WTC11 (cell line): ENCODE measurements at places on chromosomes 2 and 18.

DNA sequence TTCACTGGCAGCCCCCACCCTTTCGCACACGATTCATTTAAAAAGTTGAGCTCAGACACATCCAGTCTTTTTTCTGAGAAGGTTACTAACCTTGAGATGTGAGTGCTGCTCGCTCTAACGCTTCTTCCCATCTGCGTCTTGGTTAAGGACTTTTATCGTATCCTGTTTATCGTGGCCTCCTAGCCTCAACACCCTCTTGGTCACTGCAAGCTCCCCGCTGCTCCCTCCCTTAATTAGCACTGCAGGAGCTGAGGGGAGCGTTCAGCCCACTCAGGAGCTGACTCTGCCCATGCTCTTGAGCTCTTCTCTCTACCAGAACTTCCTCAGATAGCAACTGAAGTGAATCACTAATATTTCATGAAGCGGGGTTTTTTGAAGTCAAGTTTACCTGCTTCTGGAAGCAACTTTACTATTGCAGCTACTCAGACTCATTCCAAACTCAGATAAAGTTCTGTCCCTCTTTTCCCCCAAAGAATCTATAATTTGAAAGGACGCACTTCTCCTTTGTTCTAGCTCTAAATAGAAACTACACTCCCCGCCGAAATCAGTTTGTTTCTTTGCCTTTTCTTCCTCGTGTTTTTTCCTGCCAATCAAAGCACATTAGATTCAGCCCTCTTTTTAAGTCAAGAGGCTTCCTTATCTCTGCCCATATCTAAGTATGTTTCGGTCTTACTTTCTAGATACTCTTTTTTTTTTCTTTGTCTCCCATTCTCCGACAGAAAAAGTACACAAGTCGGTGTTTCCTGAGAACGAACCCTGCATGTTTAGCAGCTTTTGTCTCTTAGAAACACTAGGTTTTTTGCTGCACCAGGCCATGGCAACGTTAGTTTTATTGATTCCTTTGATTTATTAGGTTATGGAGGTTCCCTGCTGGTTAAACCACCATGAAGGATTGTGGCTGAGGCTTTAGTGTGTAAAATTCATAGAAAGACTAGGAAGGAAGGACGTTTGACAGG, 9.3 kb upstream of the CD226 start:
- DNase-seq = no peak

DNA sequence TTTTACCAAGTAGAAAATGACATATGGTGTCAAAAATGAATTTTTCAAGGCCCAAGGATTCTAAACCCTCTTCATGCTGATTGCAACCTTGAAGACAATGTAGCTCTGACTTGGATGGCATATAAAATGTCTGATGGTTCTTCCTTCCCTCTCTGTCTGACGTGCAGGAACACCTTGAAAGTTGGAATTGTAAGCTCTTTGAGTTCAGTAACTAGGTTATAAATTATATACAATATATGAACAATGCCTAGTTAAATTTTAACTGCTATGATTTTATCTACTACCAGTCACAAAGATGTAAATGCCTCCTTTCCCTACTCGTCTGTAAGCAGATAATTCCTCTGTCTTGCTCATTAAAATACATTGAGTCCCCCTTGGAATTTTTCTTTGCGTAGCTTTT, 89.5 kb upstream of the TMEM17 start:
- DNase-seq = no peak

DNA sequence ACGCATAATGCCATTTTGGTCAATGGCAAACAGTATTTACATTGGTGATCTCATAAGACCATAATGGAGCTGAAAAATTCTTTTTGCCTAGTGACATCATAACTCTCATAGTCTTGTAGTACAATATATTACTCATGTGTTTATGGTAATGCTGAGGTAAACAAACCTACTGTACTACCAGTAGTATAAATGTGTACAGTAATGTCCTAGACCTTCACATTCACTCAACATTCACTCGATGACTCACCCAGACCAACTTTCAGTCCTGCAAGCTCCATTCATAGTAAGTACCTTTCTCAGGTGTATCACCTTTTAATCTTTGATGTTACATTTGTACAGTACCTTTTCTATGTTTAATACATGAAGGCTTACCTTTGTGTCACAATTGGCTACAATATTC, 558.2 kb upstream of the PIK3C3 start:
- no peak for DNase-seq

- no peak for DNase-seq
Observed at GRCh38 chr2:2588777-2589176, 257.7 kb upstream of the MYT1L start.

GRCh38 chr18:36769611-36770314, 59.0 kb downstream of the TPGS2 start:
- DNase-seq = peak; percentile 77

DNA sequence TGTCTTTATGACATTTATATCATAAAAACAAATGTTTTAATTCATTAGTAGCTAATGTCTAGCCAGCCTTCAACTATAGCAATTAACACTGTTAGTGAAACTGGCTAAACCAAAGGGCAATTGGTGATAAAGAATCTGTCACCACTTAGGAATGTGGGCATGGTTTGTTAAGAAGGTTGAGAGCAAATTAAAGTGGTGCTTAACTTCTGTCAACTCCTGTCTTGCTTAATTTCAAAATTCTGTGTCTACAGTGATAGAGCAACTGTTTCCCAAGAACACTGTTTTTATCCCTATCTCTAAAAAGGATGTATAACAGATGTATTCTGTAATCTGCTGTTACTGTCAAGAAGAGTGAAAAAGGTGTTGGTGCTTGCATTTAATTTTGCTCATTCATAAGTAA, 36.5 kb downstream of the CFAP36 start:
- no peak for DNase-seq

DNA sequence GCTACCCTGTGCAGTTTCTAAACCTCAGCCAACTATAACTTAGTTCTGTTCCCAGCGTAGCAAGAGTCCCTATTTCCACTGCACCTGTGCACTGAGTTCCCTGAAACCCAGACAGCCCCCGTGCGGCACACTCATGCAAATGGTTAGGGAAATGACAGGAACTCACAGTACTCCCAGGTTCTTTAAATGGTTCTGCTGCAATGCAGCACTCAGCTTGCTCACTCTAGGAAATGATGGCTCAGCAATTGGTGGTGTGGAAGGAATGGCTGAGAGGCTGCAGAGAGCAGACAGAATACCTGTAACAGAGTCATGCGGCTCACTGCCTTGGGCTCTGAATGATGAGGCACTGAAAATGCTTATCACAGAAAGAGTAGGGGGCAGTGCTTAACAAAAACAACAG, 143.0 kb downstream of the RAD51AP2 start:
- DNase-seq = no peak

GRCh38 chr2:178865146-178865936, 58.1 kb upstream of the TTN start:
- DNase-seq = no peak

DNA sequence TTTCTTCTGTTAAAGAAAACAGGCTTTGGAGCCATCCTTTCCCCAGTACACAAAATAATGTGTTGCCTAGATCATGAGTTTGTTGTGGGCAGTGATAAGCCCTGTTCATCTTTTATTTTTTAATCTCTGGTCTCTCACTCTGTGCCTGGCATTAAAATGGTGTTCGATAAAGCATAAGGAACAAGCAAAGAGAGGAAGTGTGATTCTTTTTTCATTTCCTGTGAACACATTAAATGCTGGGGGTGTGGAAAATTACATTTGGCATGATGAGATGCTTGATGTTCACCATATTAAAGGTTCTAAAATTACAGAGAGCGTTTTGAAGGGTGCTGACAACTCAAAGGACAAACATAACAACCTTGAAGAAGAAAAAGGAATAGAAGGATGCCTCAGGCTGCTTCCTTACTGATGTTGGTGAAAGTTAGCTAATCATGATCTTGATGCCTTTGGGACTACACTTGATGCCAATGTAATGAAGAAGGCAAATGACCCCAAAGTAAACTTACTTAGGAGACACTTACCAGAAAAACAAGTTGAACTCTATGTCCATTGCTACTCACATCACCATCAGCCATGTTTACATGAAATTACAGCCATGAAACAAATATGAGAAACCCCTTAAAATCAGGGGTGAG, 33.0 kb downstream of the TMEFF2 start:
- DNase-seq = no peak

GRCh38 chr2:28062867-28063266, 172.3 kb downstream of the BABAM2 start:
- no peak for DNase-seq

DNA sequence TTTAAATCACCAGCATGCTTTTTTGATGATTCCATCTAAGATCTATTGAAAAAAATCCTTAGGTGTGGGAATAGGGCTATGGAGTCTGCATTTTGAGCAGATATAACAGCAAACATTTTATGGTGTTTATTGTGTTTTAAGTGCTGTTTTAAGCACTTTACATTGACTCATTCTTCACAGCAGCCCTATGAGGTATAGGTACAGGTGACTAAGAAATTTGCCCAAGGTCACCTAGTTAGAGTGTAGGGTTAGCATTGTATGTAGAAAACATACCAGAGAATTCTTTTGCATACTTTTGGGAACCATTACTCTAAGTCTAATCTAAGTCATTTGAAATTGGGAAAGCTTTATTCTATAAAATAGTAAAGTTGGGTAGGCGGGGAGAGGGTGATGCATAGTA, 31.3 kb downstream of the PPM1B start:
- DNase-seq = no peak

- no peak for DNase-seq
Observed at GRCh38 chr2:34123996-34124785, 525.1 kb upstream of the FAM98A start.
